ENCODE measurements at places on chromosomes 1 and 21.

GRCh38 chr1:14894811-14895560 lies 258.6 kb upstream of the TMEM51 start:
- DNase-seq = no peak

GRCh38 chr1:187577610-187578009 lies 748.9 kb downstream of the PLA2G4A start:
- DNase-seq = no peak

DNA sequence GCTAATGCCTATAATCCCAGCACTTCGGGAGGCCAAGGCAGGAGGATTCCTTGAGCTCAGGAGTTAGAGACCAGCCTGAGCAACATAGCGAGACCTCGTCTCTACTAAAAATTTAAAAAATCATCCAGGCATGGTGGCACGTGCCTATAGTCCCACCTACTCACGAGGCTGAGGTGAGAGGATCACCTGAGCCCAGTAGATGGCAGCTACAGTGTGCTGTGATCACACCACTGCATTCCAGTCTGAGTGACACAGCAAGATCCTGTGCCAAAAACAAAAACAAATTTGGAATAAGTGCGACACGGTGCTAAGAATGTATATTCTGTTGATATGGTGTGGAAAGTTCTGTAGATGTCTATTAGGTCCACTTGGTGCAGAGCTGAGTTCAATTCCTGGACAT lies 15.1 kb downstream of the USP33 start:
- DNase-seq = no peak

GRCh38 chr1:214389734-214390133 lies 108.8 kb downstream of the SMYD2 start:
- DNase-seq = no peak

DNA sequence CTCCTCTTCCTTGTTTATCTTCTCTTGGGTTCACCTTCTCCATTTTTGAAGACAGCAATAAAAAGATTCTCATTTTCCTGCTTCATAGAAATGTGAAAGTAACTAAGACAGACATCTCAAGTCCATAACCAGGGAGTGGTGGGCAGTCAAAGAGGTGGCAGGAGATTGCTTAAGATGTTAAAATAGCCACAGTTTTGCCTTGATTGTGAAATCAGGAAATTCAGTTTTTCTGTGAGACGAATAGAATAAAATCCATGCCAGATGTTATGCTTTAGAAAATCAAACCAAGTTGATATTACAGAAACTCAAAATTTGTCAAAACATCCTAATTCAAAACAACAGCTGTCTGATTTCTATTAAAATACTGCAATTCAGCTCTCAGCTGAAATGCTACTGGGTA lies 57.2 kb downstream of the TNN start:
- no peak for DNase-seq

DNA sequence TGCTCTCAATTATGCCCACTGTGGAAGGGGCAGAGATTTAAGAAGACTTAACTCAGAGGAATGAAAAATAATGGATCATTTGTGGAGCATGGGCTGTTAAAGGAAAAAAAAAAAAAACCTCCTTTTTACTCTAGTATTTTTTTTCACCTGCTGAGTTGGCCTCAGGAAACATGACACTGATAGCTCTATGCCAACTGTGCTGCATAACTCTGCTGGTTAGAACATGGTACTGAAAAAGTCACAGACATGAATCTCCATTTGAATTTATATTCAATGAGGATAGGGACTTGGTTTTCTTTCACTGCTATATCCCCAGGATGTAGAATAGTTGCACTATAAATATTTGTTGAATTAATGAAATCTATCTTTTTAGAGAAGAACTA lies 86.1 kb upstream of the KIAA0040 start:
- no peak for DNase-seq

- DNase-seq = no peak
These were observed 544.9 kb upstream of the NEGR1 start for GRCh38 chr1:72827278-72827677.

GRCh38 chr21:44844256-44844655 lies 26.4 kb upstream of the SUMO3 start:
- DNase-seq = no peak

DNA sequence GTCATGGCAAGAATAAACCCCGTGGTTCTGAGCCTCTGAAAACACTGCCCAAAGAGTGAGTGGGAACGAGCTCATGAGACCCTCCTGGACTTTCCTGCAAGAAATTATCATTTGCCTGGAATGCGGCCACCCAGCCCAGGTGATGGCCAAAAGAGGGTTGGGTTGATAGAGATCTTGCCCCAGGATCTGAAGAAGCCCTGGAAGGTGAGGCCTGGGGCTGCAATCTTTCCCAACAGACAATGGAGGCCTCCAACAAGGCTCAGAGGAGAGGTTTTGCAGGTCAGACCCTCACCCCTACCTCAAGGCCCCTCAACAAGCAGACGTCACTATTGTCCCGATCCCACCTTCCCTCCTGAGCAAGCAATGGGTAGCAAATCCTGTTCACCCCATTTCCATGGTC lies 106.0 kb upstream of the SOD1 start:
- DNase-seq = no peak

GRCh38 chr21:35925497-35925896 lies 134.8 kb downstream of the SETD4 start:
- DNase-seq = no peak

GRCh38 chr1:29245876-29246275 lies 9.6 kb downstream of the PTPRU start:
- DNase-seq = no peak

- peak; percentile 62 for DNase-seq
These were observed 18.9 kb downstream of the LDLRAP1 start for GRCh38 chr1:25562101-25562927.

- DNase-seq = peak; percentile 26
These were observed 2.3 kb downstream of the KLHDC8A start for GRCh38 chr1:205354259-205355074.

DNA sequence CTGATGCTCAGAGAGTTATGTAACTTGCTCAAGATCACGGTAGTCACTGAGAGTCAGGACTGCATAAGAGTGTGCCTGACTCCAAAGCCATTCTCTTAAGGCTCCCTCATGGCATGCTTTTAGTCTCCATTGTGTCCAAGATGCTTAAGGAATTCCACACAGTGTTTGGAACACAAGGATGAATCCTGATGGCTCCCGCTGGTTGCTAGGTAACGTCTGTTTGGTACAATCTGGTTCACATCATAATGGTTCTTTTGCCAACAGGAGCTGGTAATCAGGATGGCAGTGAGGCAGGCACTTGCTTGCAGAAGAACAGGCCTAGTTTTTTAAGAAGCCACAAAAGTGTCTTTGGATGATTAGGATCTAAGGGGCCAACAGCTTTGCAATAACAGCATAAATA lies 436.5 kb upstream of the DAB1 start:
- no peak for DNase-seq

DNA sequence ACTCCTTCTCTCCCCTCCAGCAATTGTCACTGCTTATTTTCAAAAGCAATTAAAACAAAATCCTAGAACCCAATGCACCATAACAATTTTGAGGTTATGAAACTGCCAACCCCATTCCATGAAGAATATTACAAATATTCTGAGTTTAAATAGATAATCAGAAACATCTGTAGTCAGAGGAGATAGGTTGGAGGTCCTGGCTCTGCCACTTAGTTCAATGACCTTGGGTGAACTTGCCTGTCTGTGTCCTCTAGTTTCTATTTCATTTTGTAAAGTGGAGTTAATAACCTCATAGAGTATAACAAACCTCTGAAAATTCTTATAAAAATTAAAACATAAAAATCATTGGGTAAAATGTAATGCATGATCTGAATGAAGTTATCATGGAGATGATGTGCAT lies 164.6 kb downstream of the KCTD3 start:
- DNase-seq = no peak

DNA sequence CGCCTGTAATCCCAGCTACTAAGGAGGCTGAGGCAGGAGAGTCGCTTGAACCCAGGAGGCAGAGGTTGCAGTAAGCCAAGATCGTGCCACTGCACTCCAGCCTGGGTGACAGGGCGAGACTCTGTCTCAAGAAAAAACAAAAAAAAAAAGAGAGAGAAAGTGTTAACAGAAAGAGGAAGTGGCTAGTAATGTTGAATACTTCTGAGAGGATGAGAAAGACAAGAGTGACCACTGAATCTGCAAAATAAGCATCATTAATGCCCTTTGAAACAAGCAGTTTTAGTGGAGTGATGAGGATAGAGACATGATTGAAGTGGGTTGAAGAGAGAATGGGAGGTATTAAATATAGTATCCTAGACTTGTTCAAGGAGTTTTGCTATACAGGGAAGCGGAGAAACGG lies 11.7 kb downstream of the MPZ start:
- no peak for DNase-seq

DNA sequence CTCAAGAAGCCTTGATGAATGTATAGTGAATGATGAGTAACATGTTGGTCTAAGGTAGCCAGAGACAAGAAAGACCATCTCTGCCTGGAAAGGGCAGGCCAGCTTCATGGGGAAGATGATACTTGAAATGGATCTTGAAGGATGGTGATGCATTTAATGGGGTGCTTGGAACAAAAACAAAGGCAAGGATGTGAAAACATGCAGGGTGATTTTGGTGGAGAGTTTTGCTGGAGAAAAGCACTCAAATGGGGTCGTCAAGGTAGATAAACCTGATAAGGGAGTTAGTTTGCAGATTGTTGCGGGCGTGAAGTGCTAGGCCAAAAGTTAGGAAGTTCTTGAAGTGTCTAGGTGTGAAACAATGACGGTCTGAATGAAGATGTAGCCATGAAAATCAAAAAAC lies 205.4 kb downstream of the HLX start:
- DNase-seq = no peak

DNA sequence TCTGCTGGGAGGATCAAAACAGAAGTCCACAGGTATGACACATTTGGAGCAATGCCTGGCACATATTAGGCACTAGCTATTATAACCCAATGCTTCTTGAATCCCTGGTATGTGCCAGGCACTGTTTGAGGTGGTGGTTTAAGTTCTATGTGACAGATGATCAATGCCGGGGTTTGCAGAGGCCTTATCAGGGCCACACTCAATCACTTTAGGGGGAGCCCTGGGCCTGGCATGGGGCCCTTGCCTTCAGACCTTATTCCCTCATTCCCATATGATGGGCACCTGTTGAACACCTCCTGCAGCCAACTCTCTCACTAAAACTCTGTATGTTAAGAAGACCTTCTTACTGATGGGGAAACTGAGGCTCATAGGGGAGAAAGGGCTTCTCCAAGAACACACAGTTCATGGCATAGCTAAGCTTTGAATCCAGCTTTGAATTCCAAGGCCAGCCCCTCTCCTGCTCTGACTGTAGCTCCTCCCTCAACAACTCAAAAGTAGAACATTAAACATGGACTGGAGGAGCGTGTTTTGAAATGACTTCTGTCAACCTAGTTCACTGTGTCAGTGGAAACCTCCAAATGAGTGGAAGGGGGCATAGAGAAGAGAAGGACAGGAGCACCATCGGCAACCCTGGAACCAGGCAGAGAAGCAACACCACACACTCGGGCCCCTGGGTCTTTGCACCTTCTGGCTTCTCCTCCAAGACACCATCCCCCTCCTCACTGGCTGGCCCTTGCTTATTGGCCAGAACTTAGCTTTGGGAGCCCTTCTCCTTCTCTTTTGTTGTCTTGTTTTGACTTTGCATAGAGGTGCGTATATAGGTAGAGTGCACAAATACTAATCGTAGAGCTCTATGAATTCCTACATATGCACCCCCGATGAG lies 6.6 kb upstream of the IFFO2 start:
- DNase-seq = no peak

GRCh38 chr1:111690306-111690617 lies 48.9 kb downstream of the INKA2 start:
- DNase-seq = no peak

GRCh38 chr21:37257511-37257966 lies 9.6 kb downstream of the VPS26C start:
- no peak for DNase-seq

DNA sequence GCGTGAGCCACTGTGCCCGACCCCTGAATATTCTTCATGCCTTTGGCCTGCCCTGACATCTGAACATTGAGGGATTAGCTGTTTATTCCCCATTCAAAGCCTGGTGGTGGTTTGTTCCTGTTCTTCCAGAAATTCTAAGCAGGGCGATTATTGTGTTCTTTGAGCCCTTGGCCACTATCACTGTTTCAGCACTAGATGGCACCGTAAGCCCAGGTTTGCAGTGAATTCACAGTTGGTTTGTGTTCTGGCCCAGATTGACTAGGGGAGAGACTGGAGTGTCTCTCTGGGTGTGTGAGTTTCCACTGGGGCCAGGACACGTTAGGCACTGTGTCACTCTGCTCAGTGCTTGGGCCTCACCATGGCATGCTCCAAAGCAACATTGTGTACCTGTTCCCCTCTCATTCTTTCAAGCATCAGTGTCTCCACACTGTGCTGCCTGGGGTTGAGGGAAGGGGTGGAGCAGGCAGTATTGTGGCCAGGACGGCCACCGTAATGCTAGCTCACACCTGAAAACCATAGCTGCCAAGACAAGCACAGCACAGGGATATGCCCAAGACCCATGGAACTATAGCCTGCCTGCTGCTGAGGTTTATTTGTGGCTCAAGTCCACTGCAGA lies 52.7 kb downstream of the PKN2 start:
- DNase-seq = no peak

DNA sequence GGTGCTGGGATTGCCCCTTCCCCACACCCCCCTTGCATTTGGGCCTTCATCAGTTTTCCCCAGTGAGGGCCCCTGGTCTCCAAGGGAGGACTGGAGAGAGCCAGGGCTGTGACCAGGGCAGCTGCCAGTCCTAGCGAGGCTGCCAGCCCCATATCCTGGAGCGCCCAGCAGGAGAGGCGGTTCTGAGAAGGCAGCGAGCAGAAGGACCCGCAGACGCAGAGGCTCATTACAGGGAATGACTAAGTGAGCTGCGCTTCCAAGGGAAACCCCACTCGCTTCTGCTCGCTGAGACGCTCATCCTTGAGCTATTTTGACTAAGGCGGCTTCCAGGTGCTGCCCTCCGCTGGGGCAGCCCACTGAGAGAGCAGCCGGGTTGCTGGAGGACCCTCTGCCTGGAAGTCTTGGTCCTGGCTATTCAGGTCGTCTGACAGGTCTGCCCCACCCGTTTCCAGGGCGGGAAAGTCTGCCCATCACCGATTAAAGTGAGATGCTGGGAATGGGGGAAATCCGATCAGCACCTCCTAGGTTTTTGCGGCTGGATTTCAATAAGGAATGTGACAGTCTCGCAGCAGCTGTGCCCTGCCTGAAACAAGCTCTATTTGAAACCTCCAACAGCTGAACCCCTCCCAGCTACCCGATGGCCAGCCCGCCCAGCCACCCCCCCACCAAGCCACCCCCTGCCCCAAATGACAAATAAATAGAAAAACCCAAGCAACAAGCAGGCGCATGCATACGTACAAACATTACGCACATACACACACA lies 2.8 kb downstream of the KCNN3 start:
- no peak for DNase-seq

GRCh38 chr1:178284058-178284457 lies 190.2 kb downstream of the RASAL2 start:
- DNase-seq = no peak

GRCh38 chr1:67544921-67545320 lies 114.7 kb upstream of the SERBP1 start:
- DNase-seq = no peak
